Suppressor macrophage (primary cell): ENCODE measurements at places on chromosomes 6 and 20.

DNA sequence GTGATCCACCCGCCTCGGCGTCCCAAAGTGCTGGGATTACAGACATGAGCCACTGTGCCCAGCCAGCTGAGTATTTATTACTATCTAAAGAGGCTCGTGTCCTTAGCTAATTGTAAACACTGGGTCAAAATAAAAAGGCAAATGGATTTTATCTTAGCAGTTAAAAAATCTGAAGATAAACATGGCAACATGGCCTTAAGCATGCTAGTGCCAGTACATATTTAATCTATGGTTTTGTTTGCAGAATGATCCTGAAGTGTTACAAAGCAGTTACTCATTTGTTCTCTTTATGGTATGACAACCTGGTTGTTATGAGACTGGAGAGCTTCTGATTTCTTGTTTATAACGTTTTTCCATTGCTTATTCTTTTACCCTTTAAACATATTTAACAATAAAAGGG, 3.9 kb upstream of the KIAA0408 start:
- DNase-seq = no peak

- no peak for DNase-seq
Measured at GRCh38 chr6:133610971-133611370, 277.9 kb upstream of the TCF21 start.

DNA sequence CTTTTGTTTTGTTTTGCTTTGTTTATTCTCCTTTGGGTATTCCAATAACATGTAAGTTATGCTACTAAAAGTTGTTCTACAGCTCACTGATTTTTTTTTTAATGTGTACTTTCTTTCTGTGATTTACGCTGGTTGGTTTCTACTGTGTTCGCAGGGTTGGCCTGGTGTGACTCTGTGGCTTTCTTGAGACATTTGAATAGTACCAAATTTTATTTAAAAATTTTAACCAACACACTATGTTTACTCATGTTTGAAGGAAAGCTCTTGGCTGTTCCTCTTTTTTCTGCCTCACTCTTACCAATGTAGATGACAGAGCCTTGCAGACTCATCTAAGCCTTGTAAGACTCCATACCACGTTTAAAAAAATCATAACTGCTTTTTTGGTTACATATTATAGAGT, 1784.9 kb upstream of the DEFB115 start:
- no peak for DNase-seq

- DNase-seq = no peak
Measured at GRCh38 chr6:108009894-108010293, 51.9 kb upstream of the SEC63 start.

DNA sequence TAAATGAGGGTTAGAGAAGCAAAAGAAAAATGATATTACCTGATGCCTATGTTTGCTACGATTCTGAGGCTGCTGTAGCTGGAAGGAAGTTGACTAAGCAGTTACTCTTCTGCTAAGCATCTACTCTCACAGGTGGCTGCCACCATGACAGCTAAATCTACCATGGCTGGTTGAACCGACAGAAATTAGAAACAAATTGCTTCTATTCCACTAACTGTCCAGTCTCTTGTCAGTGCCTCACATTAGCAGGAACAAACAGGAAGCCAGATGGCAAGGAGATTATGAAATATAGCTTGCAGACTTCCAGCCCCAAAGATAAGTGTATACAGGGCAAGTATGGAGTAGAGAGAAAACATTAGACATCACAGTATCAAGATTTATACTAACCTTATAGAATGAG, 59.4 kb upstream of the TMEM200A start:
- no peak for DNase-seq

DNA sequence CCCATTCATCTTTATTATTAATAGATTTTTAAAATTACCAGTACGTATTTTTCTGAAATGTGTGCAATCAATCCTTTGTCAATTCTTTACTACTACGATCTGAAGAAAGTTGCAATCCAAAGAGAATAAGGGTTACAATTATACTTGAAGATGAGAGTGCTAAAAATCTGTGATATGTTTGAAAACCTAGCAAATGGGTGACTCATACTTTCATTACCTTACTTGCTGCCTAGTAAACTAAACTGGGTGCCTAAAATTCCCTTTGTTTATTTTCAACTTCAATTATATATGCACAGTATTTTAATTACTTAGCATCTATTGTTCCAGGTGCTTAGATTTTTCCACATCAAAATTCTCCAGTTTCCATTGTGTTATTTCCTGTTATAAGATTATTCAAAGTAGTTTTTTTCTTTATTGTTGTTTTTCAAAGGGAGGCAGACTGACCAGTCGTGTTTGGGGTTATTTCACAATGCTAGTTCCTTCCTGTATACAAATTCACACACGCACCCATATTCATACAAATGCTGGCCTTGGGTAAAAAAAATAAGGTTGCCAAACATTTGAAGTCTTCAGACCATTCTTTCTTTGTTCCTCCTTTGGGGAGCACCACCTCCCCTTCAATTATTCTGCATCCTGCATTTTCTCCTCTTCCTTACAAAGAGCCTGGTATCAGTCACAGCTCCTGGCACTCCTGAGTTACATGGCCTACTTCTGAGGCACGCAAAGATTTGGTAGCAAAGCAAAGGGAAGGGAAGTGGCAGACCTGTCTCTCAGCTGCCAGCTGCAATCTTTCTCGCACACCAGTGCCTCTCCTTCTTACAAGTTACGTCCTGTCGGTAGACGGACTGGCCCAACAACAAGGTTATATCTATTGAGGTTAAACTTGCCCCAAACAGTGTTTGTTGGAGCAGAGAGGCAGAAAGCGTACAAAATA, 16.2 kb upstream of the FAM135A start:
- DNase-seq = peak; percentile 87

DNA sequence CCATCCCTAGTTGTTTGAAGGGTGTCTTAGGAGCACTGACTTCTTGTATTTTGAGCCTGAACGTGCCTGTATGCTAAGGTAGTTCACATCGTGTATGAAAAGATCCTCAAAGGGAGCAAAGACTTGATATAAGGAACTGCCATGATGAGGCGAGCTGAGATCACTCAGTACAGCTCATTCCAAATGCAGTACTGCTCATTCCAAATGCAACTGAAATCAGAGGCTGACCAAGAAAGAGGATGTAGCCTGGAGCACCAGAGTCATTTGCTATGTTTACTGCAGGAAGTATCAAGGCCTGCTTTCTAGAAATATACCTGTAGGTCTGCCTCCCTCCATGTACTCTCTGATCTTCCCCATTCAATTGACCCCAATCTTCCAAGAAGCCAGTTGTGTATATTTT, 832.2 kb downstream of the EYS start:
- DNase-seq = no peak
